Stimulated activated CD8-positive, alpha-beta memory T cell treated with anti-CD3 and anti-CD28 coated beads, Interleukin-15, amount 100 ng/mL, for 1 hour (primary cell): ENCODE measurements at places on chromosomes 4 and X.

GRCh38 chrX:15301924-15302323 lies 13.5 kb downstream of the ASB11 start:
- DNase-seq: no peak

DNA sequence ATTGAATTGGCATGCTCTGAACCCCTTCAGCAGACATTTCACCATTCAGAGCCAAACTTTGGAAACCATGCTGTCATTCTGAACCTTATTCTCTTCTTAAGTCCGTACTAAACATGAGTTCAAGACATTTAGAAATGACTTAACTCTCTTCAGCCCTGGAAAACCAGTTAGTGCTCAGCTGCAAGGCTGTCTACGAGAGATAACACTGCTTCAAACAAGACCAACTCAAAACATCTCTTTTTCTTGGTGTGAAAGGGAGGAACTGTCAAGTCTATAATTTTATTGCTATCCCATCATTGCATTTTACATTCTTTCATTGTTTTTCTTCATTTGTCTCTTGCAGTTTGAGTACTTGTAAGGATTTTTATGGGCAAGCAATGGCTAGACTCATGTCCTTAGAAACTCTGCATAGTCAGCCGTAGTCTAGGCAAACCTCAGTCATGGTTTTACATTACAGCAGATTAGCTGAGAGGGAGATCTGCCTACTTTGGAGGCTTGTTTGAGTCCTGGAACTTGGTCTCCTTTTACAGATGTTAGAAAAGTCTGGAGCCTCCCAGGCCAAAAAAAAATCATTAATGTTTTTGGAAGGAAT lies 120.6 kb upstream of the JADE1 start:
- no peak for DNase-seq

- no peak for DNase-seq
These were observed 5.0 kb upstream of the RPS6KA3 start for GRCh38 chrX:20271730-20272129.

GRCh38 chr4:152045807-152046571 lies 285.2 kb upstream of the GATB start:
- no peak for DNase-seq

GRCh38 chr4:87049508-87049907 lies 114.7 kb downstream of the AFF1 start:
- DNase-seq: no peak

DNA sequence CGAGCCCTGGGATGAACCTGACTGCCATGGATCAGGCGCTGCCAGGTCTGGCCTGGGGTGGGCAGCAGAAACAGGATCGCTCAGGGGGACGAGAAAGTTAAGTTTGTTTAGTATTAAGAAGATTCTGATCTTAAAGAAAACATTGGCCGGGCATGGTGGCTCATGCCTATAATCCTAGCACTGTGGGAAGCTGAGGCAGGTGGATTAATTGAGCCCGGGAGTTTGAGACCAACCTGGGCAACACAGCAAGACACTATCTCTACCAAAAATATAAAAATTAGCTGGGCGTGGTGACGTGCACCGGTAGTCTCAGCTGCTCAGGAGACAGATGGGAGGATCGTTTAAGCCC lies 696 bp upstream of the FLNA start:
- DNase-seq: no peak

- no peak for DNase-seq
These were observed 235.7 kb upstream of the LDB2 start for GRCh38 chr4:17134100-17134499.

- no peak for DNase-seq
These were observed 26.7 kb upstream of the PDE5A start for GRCh38 chr4:119655111-119655837.

GRCh38 chr4:164383358-164384220 lies 370.3 kb upstream of the SMIM31 start:
- no peak for DNase-seq

GRCh38 chr4:26558166-26558895 lies 25.6 kb upstream of the TBC1D19 start:
- no peak for DNase-seq

DNA sequence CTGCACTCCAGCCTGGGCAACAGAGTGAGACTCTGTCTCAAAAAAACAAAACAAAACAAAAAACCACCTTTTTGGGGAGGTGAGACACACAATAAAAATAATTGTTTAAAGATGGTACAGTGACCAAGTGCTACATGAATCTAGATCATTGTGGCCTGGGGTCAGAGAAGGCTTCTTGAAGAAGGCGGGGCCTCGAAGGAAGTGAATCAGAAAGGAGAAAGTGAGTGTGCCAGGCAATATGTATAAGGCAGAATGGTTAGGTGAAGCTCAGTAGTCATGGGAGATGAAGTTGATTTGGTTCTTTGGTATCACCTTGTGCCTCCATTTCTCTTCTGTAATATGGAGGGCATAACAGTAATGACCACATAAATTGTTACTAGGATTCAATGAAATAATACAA lies 58.9 kb downstream of the DOCK11 start:
- no peak for DNase-seq

DNA sequence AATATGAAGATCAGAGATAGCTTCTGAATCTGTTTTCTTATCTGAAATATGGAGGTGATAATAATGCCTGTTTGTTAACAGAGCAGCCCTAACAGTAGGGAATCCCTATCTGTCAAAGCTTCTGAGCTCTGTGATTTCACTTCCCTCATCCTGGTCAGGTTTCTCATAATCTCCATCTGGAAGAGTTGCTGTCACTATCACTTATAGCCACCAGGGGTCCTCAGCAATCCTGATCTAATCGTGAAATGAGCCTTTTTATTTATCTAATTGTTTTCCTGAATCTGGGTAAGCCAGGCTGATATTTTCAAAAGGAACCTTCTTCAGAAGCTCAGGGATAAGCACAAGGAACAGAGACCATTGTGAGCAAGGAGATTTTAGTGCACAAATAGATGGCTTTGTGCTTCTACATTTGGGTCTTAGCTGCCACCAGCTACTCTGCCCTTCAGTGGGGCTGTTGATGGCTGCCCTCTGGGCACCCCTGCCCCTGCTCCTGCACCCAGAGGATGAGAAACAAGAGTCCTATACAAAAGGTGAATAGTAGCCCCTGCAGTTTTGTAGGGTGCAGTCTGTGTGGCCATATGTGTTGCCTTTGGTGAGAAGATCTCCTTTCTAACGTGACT lies 196.4 kb upstream of the RADX start:
- no peak for DNase-seq

GRCh38 chrX:97898798-97899197 lies 1015.1 kb downstream of the RPA4 start:
- DNase-seq: no peak

DNA sequence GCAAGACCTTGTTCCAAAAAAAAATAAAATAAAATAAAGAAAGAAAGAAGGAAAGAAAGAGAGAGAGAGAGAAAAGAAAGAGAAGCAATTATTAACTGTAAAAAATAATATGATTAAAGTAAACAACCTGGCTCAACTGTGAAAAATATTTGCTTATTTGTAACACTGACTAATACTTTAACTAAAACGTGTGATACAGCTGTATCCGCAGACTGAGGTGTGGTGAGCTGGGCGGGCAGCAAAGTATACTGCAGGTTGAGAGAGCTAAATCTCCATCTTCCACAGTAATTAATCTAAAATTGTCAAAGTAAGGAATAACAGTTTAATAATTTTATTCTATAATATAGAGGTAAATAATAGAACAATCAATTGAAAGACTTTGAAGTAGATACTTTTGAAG lies 145.5 kb upstream of the FAM241A start:
- DNase-seq: no peak

- DNase-seq: peak; percentile 58
These were observed at the start of gene TNIP2 for GRCh38 chr4:2755821-2756690. TSS of gene TNIP2 (minus strand) at chr4:2756336. CDS start at chr4:2756289, 47 bp downstream.

GRCh38 chr4:38751341-38752010 lies 31.3 kb downstream of the TLR10 start:
- DNase-seq: no peak

DNA sequence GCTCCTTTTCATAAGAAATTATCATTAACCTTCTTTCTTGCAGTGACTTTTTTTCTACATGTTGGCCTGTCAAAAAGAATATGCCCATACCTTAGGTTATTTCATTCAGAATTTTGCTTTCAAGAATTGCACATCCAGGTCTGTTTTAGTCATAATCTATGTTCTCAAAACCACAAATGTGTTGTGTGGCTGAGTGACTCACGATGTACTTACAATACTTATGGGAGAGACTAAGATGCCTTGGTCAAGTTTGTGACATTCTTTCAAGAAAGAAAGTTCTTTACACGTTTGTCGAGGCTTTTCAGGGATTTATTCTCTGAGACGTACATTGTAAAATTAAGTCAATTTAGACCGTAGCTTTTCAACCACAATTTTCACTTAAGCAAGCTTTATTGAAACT lies 396.7 kb downstream of the FSTL5 start:
- no peak for DNase-seq

- DNase-seq: no peak
These were observed 940.0 kb downstream of the SH3BGRL start for GRCh38 chrX:82141942-82142341.

DNA sequence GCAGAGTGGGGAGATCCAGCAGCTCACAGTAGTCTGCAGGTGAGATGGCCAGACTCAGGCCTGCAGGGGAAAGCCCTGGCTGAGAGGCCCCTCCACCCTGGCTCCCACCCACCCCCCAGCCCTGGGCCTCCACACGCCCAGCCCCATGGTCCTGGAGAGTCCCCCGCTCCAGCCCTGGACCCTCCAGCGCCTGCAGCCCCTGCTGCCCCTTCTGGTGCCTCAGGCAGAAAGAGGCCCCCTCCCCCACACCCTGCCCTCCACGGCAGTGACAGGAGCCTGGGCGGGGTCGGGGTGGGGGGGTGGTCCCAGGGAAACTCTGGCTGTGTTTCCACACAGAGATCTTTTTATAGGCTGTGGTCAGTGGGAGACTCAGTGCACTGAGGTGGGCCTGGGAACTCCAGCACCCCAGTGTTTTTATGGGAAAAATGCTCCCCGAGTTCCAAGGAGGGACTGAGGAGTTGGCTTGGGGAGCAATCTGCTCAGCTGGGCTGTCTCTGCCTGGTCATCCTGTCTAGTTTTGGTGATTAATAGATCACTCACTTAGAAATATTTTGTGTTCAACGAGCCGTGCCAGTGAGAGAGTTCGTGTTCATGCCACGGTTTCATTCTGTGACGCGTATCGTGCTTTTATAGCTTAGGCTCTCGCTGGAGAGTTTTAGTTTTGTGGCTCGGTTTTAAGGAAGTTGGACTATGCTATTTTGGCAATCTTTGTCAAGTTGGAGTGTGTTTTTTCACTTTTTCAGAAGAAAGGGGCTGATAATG lies 53.1 kb upstream of the HGFAC start:
- DNase-seq: no peak

DNA sequence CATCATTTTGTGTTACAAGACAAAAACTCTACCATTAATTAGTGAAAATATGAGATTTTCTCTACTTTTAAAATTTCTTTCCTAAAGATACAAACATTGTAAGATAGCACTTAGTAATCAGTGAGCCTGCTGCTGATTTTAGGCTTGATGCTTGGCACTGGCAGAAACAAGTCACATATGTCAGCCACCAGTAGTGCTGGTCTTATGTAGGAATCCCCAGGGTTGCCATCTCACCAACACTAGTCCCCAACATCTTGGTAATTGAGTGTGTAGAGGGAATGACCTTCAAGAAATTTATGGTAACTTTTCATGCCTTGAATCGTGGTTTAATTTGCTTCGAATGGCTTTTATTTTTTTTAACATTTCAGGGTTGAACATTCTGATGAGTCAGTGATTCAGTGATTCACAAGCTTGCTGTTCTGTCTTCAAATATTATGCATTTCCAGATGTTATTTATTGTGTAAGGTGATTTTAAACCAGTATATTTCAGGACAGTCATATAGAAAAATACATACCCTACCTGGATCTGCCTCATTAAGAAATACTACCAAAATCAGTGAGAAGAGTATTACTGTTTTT lies 11.9 kb downstream of the EXOC1 start:
- no peak for DNase-seq

GRCh38 chrX:29787656-29788055 lies 427.7 kb upstream of the MAGEB2 start:
- DNase-seq: no peak

GRCh38 chr4:41678951-41679350 lies 69.6 kb downstream of the PHOX2B start:
- DNase-seq: no peak

- no peak for DNase-seq
These were observed 408.1 kb downstream of the DCAF12L2 start for GRCh38 chrX:125757794-125758564.

DNA sequence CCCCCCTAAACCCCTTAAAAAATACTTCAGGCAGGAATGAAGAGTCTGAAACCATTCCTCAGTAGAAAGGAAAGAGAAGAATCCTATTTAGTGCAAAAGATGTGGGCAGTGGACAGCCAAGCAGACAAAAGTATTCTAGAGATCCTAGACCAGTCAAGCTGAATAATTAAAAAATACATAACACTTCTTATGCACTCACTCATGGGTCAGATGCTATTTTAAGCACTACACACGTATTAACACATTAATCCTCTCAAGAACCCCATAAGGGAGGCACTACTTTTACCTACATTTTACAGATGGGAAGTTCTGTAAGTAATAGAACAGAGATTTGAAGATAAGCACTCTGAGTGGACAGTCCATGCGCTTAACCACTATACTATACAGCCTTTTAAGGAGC lies 5.9 kb downstream of the TAB3 start:
- DNase-seq: no peak

DNA sequence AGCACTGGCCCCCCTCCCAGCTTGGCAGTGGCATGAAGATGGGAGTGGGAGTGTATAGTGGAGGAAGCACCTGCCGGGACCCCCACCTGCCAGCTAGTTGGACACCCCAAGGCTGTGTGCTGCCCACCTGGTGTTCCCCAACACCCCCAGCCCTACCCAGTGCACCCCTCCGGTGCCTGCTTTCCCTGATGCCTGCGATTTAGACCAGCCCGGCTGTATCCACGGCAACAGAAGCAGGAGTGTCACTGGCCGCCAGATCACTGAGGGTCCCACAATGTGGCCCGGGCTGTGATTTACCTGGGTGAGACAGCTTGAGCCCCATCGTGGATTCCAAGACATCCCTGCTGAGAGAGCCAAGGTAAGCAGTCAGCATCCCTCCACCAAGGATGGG lies 533 bp downstream of the GPR173 start:
- no peak for DNase-seq

GRCh38 chrX:78019586-78020483 lies 50.4 kb upstream of the PGAM4 start:
- no peak for DNase-seq

DNA sequence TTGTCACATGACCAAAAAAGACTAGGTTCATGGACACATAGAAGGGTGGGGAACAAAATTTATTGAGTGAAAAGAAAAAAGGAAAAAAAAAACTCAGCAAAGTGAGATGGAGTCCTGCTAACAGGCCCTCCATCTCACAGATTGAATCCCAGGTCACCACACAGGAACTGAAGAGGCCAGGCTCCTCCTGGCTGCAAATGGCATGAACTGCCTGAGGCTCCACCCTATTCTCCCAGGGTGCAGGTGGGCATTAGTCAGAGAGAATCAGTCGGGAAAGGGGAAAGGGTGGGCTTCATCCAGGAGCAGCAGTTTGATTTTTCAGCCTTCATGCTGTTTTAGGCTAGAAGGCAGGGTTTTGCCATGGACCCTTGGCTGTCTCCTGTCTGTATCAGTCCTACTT lies 128.5 kb upstream of the GRID2 start:
- no peak for DNase-seq
